ENCODE measurements at places on chromosomes 3 and 15.

GRCh38 chr15:65375871-65376607 is 1.8 kb downstream of the IGDCC3 start:
- DNase-seq, result no peak

DNA sequence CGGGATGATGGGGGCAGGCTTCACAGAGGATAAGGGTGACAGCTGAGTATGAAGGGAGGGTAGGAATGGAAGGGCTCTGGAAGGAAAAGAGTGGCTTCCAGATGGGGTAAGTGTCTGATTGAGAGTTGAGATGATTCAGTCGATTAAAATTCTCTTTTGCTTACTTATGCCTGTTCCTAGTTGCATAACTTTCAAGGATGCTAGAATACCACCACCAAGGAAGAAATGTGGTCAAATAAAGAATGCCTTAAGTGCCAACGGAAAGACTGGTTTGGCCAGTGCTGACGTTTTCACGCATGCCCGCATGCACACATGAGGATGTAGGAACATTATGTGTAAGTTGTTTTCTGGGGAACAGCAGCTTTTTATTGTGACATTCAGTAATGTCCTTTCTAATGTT is 263.4 kb upstream of the WNT5A start:
- DNase-seq, result no peak

GRCh38 chr3:179688850-179689249 is 36.0 kb downstream of the USP13 start:
- DNase-seq, result no peak

GRCh38 chr3:94070341-94070911 is 7.6 kb downstream of the NSUN3 start:
- DNase-seq, result no peak

DNA sequence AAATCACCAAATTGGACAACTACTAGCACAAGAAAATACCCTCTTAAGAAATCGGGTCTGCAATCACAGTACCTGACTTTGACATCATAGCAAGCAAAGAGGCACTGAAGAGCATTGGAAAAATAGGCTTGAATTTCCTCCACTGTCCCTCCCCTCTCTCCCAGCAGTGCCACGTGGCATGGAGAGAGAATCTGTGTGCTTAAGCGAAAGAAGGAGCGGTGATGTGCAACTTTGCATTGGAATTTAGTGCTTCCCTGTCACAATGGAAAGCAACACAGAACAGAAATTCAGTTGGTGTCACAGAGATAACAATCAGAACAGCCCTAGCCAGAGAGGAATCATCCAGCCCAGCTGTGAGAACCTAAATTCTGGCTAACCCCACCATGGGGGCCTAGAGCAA is 207.5 kb upstream of the SLITRK3 start:
- DNase-seq, result no peak

GRCh38 chr3:19270481-19270880 is 122.2 kb downstream of the KCNH8 start:
- DNase-seq, result no peak
